ENCODE measurements at places on chromosomes 2 and 18.

DNA sequence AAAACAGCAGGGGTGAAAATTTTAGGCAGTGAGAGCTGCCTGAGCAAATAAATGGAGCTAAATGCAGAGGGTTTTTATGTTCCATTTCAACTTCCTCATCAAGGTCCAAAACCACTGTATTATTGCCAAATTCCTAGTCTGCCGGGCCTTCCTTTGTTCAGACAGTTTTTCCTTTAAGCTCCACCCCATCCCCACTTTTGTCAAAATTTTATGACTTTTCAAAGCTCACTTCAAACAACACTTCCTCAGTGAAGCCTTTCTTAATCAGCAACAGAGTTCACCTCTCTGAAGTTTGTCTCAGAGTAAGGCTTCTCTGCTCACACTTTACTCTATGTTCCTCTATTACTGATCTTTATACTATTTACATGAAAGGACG lies 81.3 kb downstream of the CERKL start:
- DNase-seq = no peak

- DNase-seq = no peak
Measured at GRCh38 chr2:25294573-25295462, 46.9 kb downstream of the DNMT3A start.

GRCh38 chr2:10045561-10046355 lies 2.4 kb downstream of the KLF11 start:
- DNase-seq = no peak

- DNase-seq = no peak
Measured at GRCh38 chr2:235045336-235045972, 93.6 kb downstream of the SH3BP4 start.

- no peak for DNase-seq
Measured at GRCh38 chr2:101991721-101992145, at the start of gene IL1R2. TSS of gene IL1R2 (plus strand) at chr2:101991960. CDS start at chr2:102008576, 16,616 bp downstream.

- DNase-seq = peak; percentile 68
Measured at GRCh38 chr2:219245148-219245898, at the start of the genes GLB1L and STK16. TSS of gene GLB1L (minus strand) at chr2:219245444. CDS start at chr2:219243573, 1,871 bp downstream. TSS of gene STK16 (plus strand) at chr2:219245479. CDS start at chr2:219246000, 521 bp downstream.

DNA sequence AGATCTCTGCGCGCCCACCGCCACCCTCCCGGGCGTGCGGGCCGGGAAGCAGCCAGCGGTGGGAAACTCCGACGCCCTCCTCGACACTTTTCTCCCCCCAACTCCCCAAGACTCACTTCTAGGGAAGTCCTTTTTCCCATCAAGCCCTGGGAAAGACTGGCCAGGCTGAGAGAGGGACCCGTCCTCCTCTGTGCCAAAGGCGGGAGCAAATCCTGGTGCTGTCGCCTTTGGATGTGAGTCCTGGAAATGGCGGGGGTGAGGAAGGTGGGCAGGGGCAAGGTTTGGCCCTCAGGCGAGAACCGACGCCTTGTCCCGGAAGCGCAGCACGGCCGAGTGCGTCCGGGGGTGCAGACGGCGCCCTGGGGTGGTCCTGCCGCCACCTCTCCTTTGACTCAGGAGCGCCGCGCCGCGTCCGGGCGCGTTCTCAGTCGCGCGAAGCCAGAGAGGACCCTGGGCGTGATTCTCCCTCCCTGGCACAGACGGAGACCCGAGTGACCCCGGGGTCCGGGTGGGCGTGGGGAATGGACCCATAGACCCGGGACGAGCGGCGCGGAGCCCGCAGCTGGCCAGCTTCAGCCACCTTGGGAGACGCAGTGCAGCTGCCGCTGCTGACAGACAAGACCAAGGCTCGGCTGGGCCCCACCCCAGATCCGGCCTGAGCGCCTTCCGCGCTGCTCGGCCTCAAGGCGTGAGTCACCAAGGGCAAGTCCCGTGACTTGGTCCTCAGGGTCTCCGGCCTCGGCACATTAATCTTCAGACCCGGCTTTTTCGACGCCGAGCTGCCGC lies 3.5 kb upstream of the LBX2 start:
- no peak for DNase-seq

GRCh38 chr2:200943527-200944105 lies 19.8 kb downstream of the ORC2 start:
- no peak for DNase-seq

GRCh38 chr2:5691221-5691984 lies 781 bp upstream of the SOX11 start:
- DNase-seq = no peak

DNA sequence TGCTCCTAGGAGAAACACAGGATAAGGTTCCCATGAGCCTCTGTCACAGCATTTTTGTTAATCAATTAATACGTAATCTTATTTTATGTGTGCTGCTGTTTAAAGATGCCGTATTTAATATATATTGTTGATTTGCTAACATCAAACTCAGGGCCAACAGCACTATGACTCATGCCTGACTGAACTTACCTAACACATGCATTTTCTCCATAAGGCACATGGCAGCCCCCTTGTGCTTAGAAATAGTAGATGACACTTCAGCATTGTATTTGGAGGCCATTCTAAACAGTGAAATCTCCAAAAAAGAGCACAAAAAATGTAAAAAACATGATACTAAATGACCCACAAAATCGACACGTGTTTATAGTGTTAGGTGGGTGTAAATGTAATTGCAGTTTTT lies 314.8 kb downstream of the MYCN start:
- no peak for DNase-seq

DNA sequence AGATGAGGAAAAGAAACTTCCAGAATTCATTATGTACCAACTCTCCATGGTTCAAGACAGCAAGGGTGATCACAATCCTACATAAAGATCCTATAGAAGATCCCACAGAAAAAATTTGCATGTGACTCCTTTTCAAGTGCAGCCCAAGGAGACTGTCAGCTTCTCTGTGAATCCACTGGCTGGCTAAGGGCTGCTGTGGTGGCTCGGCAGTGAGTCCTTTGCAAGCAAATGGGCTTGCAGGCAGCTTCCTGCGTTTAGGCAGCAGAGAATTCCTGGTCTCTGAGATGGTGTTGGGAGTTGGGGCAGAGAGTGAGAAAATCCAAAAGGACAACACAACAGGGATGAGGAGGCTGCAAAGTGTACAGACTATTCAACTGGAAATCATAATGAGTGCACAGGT lies 43.4 kb downstream of the NABP1 start:
- DNase-seq = no peak

DNA sequence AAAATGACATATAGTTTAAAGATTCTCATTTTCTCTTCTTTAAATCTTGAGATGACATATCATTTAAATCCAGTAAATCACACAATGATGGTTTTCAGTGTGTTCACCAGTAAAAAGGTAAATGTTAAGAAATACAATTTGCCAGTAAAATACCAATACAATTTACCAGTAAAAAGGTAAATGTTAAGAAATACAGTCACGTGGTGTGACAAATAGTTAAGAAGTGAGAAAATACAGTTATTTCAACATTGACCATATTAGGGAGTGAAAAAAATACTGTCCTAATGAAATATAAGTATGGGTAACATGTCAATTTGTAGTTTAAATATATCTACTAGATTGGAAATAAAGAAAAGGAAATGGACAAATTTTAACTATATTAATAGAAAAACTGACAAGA lies 80.5 kb downstream of the DLGAP1 start:
- DNase-seq = no peak

DNA sequence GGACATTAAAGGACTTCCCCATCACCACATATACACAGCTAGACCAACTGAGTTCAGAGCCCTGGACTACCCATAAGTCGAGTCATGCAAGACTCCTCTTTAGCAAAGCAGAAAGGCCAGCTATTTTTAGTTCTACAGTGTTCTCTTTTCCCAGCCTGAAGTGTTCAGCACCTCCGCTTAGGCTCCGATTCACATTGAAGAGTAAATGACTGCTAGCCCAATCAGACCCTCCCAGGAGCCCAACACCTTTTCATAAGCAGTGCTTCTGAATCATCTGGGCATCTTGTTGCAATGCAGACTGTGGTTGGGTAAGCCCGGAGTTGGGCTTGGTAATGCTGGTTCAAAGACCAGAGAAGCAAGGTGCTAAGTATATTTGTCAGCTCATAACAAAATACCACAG lies 138.6 kb upstream of the MSH6 start:
- DNase-seq = no peak

- no peak for DNase-seq
Measured at GRCh38 chr2:240588669-240589068, 2.1 kb downstream of the CAPN10 start.

- no peak for DNase-seq
Measured at GRCh38 chr18:44119607-44120006, 561.1 kb upstream of the SETBP1 start.

- no peak for DNase-seq
Measured at GRCh38 chr2:77009307-77009706, 512.9 kb downstream of the LRRTM4 start.

DNA sequence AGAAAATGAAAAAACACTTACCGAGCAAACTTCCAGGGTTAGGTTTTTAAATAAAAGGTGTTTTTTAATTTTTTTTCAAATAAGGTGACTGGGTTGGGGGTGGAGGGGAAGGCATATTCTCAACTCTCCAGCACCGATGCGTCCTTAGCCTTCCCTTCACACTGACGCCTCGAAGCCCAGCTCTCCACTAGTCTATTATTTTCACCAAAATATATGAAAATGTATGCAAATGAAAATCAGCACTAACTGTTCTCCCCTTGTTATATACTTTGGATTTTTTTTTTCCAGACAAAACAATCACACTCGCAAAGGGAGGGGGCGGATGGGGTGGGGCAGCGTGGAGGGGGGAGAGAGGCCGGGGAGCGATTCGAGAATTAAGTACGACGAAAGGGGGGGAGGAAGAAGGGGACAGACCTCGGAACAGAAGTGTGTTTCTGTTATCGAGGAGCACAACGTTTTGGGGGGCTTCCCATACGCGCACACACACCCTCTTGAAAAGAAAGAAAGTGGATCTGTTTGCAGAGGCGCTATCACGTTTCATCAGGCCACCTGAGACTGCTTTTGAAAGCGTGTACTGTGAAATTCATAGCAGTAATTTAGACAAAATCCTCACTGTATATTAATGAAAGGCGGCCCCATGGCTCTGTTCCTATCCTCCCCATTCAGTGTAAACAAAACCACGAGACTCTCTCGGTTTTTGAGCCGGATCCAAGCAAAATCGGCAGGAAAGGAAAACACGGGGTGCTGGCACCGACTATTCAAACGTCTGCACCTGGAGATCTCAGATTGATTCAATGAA lies 2.4 kb upstream of the POU3F3 start:
- DNase-seq = no peak

DNA sequence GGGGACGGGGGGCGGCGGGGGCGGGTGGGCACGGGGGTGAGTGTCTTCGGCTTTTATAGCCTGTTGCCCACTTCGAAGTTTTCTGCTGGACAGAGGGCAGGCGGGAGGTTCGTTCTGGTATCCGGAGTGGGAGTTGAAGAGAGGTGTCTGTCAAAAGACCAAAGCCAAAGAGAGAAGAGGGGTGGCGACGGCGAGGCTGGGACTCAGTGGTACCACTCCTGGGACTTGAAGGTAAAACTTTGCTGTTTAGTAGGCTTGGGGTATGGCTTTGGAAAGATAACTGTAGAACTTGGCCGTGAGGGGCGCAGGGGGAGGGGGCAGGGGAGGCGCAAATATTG lies 215.8 kb upstream of the DTNA start:
- DNase-seq = no peak

- DNase-seq = no peak
Measured at GRCh38 chr18:53165770-53166169, 825.8 kb downstream of the DCC start.

DNA sequence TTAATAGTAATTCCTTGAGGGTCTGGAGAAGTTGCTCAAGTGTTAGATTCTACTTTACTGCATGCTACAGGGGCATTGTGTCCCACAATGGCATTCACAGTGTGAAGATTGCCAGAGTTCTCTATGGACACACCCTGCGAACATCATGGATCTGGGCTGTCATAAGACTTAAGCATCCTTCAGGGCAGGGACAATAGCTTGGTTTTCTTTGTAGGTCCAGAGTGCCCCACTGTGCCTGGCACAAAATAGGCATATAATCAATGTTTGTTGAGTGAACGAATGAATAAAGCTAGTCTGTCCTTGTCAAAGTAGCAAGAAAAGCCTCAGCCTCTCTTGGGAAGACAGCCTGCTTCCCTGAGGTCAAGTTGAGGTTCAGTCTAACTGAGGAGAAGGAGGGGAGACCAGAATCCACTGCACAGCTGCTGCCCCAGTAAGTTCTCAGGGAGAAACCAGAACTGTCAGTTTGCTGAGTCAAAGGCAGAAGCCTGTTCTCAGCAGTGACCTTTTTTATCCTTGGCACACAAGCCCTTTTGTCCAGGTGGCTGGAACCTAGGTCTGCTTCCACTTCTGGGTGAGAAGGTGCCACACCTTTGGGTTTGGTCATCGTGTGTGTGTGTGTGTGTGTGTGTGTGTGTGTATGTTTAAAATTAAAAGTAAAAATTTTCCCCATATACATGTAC lies 15.0 kb downstream of the INPP4A start:
- no peak for DNase-seq

DNA sequence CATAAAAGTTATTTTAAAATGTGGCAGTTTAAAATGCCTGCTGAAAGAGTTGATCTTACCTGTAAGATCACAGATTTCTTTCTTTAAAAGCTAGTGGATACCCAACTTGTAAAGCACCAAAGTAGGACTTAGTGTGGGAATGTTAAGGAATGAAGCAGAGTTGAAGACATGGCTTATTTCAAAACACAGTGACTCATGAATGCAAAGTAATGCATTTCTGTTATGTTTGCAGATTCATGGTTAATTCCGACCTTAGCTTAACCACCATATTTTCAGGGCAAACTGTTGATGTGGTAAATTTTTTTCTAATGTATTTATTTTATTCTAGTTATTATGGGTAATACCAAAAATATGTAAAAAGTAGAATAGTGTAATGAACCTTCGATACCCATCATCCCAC lies 206.8 kb upstream of the FOSL2 start:
- DNase-seq = no peak

DNA sequence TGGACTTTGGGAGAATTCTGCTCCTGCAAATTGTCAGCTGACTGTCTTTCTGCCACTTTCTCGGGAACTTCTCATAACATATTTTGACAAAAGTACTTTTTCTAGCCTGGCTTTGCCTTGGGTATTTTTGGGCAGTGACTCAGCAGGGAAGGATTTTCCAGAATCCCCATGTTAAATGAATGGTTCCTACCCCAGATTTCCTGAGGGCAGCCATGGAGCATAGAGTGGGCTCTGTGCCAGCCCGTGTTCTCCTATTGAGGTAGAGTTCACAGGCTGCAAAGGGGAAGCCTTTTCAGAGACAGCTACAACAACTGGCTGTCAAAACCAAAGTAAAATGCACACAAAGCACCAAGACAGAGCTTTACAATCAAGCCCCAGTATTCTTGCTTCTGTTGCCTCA lies 59.8 kb downstream of the BMP10 start:
- no peak for DNase-seq

- no peak for DNase-seq
Measured at GRCh38 chr2:36415381-36416022, 59.9 kb downstream of the CRIM1 start.

DNA sequence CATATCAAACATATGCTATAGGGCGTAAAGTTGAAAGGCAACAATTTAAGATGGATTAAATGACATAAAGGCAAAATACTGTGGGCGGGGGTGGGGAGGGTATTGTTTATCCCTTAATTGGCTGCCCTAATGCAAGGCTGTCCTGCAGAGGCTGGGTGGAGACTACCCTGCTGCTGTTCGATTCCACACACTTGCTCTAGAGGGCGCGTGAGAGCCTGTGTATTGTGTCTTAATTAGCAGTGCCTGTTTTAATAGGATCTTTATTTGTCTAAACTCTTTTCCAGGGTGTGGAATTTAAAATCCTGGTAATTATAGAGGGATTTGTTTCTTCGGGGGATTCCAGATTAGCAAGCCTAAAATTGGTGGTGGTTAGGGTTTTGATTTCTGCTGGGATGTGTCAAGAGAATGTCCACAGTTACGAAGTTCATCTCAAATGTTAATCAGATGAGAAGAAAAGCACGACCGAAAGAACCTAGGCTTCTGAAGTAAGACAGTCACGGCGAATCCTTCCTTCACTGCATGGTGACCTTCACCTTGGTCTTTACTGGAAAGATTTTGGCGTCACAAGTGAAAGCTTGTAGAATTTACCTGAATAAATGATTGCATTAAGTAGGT lies 103.5 kb upstream of the MAP3K20 start:
- DNase-seq = peak; percentile 12

Data from stimulated activated CD4-positive, alpha-beta T cell treated with anti-CD3 and anti-CD28 coated beads, TNF-alpha, amount 100 ng/mL, for 1 hour (primary cell).